Mesenchymal stem cell (in vitro differentiated cells and primary cell): ENCODE measurements at places on chromosomes 1 and 21.

- peak; percentile 9 for DNase-seq
Observed at GRCh38 chr1:90176530-90176929, 181.6 kb downstream of the ZNF326 start.

DNA sequence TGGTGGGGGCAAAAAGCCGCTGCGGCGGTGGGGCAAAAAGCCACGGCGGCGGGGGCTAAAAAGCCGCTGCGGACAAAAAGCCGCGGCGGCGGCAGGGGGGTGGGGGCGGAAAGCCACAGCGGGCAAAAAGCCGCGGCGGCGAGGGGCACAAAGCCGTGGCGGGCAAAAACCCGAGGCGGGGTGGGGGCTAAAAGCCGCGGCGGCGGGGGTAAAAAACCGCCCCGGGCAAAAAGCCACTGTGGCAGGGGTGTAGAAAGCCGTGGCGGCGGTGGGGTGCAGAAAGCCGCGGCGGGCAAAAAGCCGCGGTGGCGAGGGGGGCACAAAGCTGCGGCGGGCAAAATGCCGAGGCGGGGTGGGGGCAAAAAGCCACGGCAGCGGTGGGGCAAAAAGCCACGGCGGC is 3901.8 kb downstream of the SRGAP2C start:
- no peak for DNase-seq

DNA sequence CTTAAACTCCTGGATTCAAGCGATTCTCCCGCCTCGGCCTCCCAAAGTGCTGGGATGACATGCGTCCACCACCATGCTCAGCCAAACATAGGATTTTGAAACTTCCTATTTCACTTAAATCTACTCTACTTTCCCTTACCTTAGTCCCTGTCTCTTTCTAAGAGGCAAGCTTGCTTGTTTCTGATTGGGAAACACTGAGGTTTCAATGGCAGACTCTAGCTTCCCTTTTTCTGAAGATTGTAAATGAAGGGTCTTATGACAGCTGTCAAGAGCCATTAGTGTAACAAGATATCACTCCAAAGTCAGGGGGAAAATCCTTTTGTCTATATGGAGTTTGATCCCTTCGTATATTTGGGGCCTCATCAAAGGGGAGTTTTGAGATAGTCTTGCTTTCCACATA is 23.5 kb upstream of the LMO4 start:
- DNase-seq, result no peak

DNA sequence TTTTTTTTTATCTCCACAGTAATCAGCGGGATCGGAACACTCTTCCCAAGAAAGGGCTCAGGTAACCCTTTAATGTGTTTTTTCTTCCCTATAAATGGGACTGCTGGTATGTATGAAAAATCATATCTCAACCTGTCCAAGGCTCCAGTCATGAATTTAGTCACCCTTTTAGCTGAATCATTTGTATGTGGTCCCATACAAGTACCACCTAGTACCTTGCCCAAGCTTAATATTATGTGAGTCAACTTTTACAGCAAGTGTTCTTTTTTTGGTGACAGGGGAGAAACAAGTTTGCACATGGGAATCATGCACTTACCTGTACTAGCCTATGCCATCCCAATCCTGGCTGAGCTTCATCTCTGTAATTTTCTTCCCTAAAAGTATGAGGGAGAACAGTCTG is 43.7 kb upstream of the IPO9 start:
- no peak for DNase-seq

- no peak for DNase-seq
Observed at GRCh38 chr1:153662269-153662668, 3.8 kb downstream of the SNAPIN start.

DNA sequence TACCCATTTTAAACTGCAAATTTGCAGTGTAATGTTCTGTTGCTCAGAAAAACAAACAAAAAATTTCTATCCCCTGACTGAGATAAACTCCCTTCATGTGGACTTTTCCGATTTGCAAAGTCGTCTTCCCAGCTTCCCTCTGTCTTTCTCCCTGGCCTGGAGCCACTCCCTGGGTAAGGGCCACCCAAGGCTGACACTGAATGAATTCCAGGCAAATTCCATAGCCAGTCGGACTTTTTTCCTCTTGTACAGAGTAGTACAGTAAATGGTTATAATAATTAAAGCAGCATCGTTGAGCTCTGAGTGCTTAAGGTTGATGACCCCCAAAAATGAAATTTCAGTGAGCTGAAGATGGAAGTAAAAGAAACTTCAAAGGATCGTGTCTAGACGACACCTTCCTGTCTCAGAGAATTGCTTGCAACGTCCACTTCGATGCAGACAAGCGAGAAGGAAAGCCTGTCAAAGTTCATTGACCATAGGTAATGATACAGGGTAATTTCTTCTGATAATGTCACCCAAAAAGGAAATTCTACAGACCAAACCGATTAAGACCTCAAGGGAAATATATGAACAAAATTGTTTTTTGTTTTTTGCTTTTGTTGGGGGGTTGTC is 33.6 kb upstream of the LHX8 start:
- DNase-seq, result no peak

GRCh38 chr1:101253976-101254674 is 17.3 kb downstream of the S1PR1 start:
- DNase-seq, result peak; percentile 65

GRCh38 chr1:2474933-2475371 is 1.1 kb upstream of the PLCH2 start:
- no peak for DNase-seq
